ENCODE measurements at places on chromosomes 4 and X.

DNA sequence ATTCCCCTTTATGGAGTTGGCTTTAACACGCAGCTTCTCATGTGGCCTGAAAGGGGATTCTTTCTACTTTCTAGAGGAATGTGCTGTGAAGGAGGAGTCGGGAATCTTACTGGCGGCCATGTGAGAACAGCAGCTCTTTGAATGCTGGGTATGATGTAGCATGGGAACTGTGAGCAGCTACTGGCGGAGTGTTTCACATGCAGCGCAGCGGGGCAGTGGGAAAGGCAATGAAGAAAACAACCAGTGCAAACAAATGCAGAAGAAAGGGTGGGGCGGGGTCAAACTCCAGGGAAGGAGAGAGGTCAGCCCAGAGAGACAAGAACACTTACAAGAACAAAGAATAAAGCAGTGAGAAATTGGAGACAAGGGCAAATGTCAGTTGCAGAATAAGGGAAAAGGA lies 363.8 kb upstream of the FTHL17 start:
- no peak for DNase-seq

- DNase-seq = no peak
Observed at GRCh38 chr4:77635876-77636275, 30.3 kb downstream of the CXCL13 start.

GRCh38 chr4:139972305-139972704 lies 181.7 kb downstream of the MAML3 start:
- no peak for DNase-seq

- no peak for DNase-seq
Observed at GRCh38 chrX:65745992-65746391, 78.5 kb downstream of the MSN start.

DNA sequence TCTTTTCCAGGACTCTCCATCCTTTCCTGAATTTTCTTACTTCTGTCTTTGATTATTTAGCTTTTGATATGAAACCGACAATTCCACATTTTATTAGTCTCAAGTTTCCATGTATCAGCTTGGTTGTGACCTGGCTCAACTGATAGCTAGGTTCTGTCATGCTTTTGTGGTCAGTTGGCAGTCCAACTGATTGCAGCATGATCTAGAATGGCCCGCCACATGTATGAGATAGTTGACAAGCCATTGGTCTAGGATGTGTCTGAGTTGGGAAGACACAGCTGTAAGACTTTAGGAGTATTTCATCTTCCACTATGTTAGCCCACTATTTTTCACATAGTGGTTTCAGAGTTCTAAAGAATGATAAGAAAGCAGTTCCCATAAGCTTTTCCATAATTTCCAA lies 117.5 kb upstream of the GRID2 start:
- DNase-seq = no peak

- DNase-seq = no peak
Observed at GRCh38 chr4:176981551-176981950, 188.8 kb upstream of the VEGFC start.

DNA sequence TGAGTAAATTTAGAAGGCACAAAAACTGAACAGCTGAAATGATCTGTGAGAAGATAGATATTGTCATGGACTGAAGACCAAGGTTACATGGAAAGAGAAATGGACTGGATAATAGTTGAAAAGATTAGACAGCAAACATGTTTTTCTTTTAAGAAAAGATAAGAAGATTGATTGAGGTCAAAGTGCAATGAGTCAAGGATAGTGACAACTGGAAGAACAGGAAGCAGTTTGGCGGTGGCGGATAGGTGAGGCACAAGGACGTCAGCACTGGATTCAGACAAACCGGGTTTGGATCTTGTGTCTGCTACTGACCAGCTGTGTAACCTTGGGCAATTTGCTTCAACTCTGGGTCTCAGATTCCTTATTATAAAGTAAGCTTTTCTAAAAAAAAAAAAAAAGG lies 2.0 kb upstream of the HPGD start:
- no peak for DNase-seq

DNA sequence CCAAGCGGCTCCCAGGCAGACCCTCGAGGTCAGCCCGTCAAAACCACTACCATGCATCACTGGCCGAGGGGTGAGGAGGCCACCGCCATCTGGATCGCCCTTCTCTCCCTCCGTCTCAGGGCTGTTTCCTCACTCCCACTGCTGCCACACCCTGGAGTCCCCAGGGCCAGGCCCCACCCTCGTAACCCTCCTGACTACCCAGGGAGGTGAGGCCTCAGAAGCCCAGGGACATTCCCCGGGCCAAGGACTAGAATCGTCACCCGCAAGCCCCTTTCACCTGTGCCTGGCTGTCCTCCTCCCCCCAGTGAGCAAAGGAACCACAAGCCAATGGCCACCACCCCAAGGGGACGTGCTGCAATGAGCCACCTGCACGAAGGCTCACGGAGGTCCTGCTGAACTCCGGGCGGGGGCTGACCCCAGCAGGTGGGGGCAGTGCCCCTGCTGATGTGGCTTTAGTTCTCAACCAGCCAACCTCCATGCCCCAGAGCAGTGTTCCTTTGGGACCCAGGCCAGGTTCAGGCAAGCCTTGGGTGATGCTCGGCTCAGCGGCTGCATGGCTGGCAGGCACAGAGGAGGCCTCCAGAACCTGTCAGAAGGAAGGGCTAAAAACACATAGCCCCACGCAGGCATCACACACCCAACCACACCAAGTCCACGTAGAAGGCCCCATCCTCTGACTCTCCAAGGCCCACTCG lies 23.8 kb downstream of the PPP2R2C start:
- no peak for DNase-seq

DNA sequence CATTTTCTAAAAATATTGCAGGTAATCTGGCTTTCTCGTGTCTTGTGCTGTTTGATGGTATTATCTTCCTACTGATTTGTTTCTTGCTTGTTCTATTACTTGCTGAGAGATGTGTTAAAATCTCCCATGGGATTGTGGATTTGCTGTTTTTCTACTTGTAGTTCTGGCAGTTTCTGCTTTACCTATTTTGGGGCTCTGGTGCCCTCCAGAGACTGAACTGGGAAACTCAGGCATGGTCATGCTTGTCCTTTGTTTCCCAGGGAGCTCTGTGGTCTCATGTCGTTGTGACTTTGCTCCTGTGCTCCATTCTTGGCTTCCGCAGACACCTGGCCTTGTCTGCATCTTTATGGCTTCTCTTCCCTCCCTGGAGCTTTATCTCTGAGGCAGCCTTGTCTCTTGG lies 39.5 kb downstream of the NSD2 start:
- no peak for DNase-seq

DNA sequence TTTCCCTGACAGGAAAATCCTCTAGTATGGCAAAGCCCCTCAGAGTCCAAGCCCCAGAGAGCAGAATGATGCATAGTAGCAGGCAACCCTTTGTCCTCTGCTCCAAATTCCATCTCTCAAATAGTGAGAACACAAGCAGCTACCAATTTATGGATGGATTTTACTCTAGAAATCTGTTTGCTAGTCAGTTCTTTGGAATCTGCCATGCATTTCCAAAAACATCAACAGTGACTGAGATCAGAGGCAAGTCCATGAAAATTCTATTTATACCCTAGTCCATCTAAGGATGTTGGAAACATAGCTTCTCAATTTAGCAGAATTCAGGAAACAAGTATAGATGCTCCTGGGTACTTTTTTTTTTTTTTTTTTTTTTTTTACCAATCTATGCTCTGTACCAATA lies 10.0 kb upstream of the CC2D2A start:
- DNase-seq = no peak

DNA sequence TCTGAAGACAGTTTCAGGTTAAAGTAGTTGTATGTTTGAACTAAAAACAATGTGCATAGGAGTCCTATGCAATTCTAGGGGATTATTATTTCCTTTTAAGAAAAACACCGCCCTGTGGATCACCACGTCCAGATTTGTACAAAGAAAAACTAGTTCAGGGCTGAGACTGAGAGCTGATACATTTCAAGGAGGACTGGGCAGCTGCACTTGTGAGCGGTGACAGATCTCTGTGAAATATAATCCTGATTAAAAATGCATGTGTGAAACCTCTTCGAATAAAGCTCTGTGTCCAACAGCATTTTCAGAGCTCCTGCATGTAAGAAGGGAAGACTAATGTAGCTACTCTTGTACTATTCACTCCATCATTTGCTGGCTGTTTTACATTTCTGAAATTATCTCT lies 365.8 kb upstream of the PITX2 start:
- no peak for DNase-seq

DNA sequence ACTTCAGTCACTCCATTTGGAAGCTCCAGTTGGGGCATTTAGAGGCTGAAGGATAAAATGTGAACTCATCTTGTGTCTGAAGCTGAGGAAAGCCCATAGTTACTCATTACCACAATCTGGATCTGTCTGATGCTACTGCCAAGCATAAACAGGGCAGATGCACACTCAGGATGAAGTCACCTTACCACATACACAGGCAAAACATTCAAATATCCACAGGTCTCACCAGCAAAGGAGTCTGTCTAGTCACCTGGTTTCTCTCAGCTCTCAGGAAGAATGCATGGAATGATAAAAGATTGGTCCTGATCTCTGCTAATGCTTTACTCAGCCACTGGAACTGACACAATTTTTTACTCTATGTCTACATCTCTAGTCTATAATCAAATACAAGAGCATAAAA lies 13.0 kb upstream of the ODAPH start:
- DNase-seq = no peak

- DNase-seq = no peak
Observed at GRCh38 chrX:51852096-51852495, 41.3 kb upstream of the MAGED1 start.

GRCh38 chrX:104668550-104668949 lies 102.6 kb downstream of the IL1RAPL2 start:
- DNase-seq = no peak

- DNase-seq = no peak
Observed at GRCh38 chr4:110042545-110043517, 130.1 kb downstream of the EGF start.

DNA sequence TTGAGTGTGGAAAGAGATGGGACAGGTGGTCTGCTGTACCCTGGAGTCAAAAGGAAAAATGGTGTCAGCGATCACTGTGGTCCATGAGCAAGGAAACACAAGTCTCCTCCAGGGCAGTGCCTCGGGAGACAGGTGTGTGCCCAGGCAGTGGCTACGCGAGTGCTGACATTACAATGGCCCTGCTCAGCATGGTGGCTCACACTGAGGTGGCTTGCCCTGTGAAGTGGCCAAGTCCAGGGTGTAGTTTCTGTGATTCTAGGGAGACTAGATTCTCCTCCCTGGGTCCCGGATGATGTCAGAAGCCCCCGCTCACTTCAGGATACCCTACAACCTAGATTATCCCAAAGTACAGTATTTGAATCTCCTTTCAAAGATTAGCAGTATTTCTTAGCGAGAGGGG lies 44.8 kb upstream of the TMEM150C start:
- DNase-seq = no peak

GRCh38 chrX:80550722-80551121 lies 130.5 kb downstream of the TENT5D start:
- no peak for DNase-seq

DNA sequence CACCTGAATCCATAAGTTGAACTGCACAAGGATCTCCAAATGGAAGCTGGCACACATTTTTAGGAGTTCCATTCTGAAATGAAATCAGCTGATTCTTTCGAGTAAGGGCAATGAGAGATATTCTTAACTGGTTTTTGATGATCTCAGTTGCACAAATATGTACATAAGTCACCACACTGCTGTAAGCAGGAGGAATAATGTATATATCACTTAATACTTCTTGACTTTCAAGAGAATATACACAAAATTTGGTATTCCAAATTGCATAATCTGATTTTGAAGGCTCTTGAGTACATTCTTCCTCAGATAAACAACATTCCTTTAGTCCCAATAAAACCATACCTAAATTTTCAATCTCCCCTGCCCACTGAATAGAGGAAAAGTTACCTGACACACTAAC lies 8.2 kb downstream of the FANCB start:
- DNase-seq = no peak

DNA sequence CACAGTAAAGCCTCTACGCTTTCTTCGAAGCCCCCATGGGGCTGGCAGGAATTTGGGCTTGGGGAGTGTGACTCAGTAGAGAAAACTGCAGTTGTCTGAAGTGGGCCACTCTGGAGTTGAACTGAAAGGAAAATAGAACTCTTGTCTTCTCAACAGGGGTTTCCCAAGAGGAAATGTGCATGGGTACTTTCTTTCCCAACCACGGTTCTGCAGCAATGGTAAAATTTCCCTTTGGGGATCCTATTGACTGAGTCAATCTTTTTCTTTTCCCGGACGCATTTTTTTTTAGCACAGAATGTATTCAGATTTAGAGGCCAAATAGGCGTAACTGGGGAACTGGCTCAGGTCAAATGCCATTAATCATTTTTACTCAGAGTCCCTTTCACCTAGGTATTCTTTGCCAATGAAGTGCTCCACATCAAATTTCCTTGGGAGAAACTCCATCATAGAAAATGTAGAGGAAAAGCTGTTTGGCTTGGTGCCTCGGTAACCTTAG lies 269.3 kb downstream of the STIM2 start:
- no peak for DNase-seq

DNA sequence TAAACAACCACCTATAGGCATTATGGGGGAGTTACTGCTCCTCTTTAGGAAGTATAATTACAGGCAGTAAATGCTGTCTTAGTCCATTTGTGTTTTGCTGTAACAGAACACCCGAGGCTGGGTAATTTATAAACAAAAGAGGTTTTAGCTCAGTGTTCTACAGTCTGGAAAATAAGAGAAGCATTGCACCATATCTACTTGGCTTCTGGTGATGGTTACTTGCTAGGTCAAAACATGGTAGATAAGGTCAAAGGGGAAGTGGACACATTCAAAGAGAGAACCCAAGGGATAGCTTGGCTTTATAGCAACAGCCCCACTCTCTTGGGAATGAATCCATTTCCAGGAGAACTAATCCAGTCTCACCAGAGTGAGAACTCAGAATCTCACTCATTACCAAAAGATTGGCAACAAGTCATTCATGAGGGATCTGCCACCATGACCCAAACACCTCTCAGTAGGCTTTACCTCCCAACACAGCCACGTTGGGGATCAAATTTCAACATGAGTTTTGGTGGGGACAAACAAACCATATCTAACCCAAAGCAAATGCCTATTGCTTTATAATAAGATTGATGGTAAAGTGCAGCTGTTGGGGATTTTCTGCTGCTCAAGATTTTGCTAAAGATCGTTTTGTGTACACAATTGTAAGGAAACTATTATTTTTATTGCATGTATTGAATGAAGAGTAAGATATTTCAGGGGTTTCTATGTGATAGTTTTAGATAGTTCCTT lies 32.6 kb downstream of the STAG2 start:
- no peak for DNase-seq

DNA sequence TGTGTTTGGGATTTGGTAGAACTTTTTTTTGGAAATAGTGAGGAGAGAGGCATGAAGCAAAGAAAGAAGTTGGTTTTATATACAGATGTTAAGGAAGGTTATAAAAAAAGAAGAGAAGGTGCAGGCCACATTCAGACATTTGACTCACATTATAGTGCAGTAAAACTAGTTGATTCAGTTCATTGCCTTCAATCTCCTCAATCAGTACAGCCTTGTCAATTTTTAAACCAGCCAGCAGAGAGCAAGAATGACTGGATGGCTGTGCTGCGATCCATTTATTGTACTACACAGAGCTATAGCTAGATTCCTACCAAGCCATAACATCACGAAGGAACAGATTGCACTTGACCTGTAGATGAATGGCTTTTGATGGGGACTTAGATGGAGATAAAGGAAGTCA lies 79.7 kb upstream of the LSM6 start:
- DNase-seq = no peak
